PC-9 (cell line): ENCODE measurements at places on chromosomes 5 and 9. TPM values are rescaled to one million over a fixed set of nuclear protein-coding genes. Genes with fewer than 3 reads are reported as not detected.

Gene TRMT10B
- total RNA-seq: 5.2 and 8.8 TPM in 2 replicates

Gene NUTM2G
- not detected in 2 replicates for total RNA-seq

DNA sequence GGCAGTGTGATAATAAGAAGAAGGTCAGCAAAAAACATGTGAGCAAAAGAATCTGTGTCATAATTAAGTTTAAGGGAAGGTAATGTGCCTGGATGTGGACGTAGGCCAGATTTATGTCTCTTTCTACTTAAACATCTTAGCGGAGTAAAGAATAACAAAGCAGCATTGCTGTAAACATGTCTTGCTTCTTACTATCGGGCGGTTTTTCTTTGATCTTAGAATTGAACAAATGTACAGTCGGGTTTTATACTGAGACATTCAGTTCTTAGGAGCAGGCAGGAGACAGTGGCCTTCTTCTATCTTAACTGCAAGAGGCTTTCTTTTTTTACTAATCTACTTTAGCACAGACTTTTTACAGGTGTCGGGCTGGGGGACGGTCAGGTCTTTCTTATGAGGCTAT, 40.4 kb upstream of the FLT4 start:
- no peak for DNase-seq

- no peak for DNase-seq
Observed at GRCh38 chr9:96448546-96449170, 1.3 kb upstream of the HABP4 start.

GRCh38 chr9:136587944-136588662, 42.3 kb upstream of the NOTCH1 start:
- no peak for DNase-seq

DNA sequence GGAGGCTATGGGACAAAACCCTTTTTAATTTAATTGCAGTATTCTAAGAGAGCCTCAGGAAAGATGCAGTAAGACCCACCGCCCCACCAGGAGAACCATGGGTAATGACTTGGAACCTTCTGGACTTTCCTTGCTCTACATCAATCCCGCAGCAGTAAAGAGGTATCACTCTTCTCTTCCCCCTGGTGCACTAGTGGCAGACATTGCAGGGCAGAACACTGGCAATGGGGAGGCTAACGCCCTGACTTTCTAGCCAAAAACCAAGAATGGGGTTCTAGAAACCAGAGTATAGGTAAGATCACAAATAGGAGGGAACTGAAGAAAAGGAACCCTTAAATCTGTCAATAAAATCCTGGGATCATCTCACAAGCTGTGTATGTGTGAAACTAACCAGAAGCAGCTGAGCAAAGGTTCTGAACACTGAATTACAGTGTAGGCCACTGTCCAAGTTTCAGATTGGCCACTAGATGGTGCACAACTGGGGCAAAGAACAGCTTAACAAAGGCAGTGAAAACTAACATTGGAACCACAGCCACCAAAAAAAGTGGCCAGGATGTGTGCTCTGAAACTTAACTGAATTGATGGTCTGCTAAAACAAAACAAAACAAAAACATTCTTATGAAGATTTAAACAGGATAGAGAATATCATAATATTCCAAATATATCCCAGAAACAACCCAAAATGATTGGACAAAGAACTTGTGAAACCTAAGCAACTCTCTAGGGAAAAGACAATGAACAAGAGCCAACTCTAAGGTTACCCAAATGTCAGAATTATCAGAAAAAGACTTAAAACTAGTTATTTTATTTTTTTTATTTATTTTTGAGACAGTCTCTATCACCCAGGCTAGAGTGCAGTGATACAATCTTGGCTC, 6.6 kb upstream of the FAM151B start:
- DNase-seq: peak; percentile 36

DNA sequence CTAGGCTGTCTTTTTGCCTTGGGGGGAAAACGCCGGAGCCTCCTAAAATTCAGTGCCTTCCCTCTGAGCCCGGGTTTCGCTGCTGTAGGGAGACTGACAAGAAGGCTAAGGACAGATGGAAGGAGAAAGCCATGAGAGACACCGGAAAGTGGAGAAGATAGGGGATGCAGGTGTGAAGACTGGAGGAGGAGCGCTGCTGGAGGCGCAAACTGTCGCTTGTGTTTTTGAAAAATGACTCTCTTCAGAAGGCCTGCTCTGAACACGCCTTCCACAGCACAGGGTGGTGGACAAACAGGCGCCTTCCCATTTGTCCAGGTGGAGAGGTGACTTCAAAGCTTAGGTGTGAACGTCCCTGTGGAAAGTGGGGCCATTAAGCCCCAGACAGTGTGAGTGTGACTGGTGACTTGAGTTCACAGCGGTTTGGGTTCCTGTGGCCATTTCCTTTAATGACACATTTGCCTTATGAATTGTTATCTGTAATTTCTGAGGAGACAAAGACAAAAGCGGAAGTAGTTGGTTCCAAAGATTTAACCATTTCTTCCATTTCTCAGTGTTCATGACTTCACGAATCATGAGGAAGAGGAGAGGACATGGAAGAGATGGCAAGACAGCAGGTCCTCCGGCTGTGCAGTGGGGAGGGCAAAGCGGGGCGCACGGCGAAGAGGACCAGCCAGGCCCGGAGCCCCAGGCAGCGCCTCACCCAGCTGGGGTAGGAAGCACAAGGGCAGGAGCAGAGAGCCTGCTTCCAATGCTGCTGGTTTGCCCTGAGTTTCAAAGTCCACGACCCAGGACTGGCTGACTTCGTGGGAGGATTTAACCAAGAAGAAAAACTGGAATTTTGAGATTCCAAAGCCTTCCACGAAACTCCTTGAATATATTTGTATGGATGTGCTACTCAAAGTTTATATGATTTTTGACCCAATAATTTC, 27.8 kb upstream of the SEMA4D start:
- DNase-seq: no peak

DNA sequence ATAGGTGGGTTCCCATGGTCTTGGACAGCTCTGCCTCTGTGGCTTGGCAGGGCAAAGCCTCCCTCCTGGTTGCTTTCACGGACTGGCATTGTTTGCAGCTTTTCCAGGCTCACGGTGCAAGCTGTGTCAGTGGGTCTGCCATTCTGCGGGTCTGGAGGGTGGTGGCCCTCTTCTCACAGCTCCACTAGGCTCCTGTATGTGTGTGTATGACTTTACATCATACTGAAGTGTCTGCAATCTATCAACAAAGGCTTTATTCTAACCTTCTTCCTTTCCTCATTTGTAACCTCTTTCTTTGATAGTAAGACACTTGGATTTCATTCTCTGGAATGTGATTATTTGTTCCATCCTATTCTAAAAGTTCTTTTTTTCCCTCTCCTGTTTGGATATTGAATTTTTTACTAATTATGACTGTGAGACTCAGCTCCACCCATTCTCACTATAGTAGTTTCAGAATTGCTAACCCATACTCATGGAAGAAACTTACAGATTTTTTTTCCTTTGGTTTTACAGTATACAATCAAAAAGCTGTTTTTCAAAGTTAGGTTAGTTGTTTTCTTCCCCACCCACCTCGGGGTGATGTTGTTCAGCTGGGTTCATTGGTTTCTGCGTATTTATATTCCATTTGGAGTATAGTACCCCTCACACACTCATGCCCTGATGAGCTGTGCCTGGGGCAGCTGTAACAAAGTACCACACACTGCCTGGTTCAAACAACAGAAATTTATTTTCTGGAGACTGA, 144.6 kb upstream of the OTULINL start:
- DNase-seq: no peak

DNA sequence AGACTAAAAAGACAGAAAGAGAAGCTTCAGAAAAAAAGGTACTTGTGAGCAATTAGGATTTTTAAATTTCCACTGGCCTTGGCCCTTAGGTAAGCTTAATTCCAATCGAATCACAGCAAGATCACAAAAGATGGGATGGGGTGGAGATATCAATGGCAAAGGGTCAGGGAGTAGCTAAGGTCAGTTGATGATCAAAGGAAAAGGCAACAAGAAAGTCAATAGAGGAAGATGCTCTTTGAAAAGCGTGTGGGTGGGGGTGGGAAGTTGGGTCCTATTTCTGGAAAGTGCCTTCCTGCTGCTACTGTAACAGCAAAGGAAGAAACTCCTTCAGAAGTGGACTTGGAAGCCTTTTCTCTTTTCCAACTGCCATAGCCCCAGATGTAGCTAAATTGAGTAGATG, 7.3 kb downstream of the C1QTNF3 start:
- DNase-seq: no peak

- no peak for DNase-seq
Observed at GRCh38 chr9:123096987-123097386, 63.5 kb downstream of the GPR21 start.

- peak; percentile 78 for DNase-seq
Observed at GRCh38 chr5:151020304-151021110, at the start of gene GPX3. Gene GPX3 (plus strand): TSS chr5:151020591. CDS start chr5:151020655, 64 bp downstream.
